ENCODE measurements at places on chromosomes 11 and 22. TPM values are rescaled to one million over a fixed set of nuclear protein-coding genes. Genes with fewer than 3 reads are reported as not detected.

Gene APOA1
- 43.0 TPM for polyA plus RNA-seq

Gene CHRDL2
- 0.97 TPM for polyA plus RNA-seq

Gene PRG2
- 0.16 TPM for polyA plus RNA-seq

Gene HEPHL1
- not detected for polyA plus RNA-seq

Gene HOATZ
- polyA plus RNA-seq: not detected

Gene OR56A4
- not detected for polyA plus RNA-seq

Gene SPTBN2
- 0.38 TPM for polyA plus RNA-seq

Gene PIK3IP1
- 14.0 TPM for polyA plus RNA-seq

Gene OR4A16
- not detected for polyA plus RNA-seq

Gene COPB1
- 41.7 TPM for polyA plus RNA-seq

Gene HPS4
- polyA plus RNA-seq: 7.4 TPM

Gene C11orf87
- polyA plus RNA-seq: 0.02 TPM

Gene F2
- polyA plus RNA-seq: not detected

Gene SLC15A3
- 24.6 TPM for polyA plus RNA-seq

Gene EXPH5
- 0.41 TPM for polyA plus RNA-seq

Gene OR56A1
- polyA plus RNA-seq: not detected

Gene C11orf86
- polyA plus RNA-seq: not detected

Gene CATSPER1
- not detected for polyA plus RNA-seq

Gene CARD16
- 16.3 TPM for polyA plus RNA-seq

Gene OTOG
- polyA plus RNA-seq: not detected

Gene POLR2F
- polyA plus RNA-seq: 159 TPM

Gene PHF21B
- polyA plus RNA-seq: 0.50 TPM

Gene PRR33
- polyA plus RNA-seq: 0.81 TPM

Gene LRRN4CL
- polyA plus RNA-seq: 3.0 TPM

Gene IGLL5
- polyA plus RNA-seq: not detected

Gene FDXACB1
- polyA plus RNA-seq: 1.1 TPM

Gene CALCA
- 0.20 TPM for polyA plus RNA-seq

Gene AMPD3
- 3.5 TPM for polyA plus RNA-seq

Gene TREH
- 1.2 TPM for polyA plus RNA-seq

Gene OR51B4
- polyA plus RNA-seq: not detected

Gene BACE1-AS
- polyA plus RNA-seq: 6.6 TPM

Gene GLB1L2
- 0.61 TPM for polyA plus RNA-seq

Gene FAM83F
- 3.6 TPM for polyA plus RNA-seq

Gene AQP11
- 0.81 TPM for polyA plus RNA-seq

Gene BRSK2
- 2.3 TPM for polyA plus RNA-seq

Gene TESMIN
- polyA plus RNA-seq: 0.38 TPM

Gene RAB3IL1
- 9.7 TPM for polyA plus RNA-seq

Gene APOBEC3B
- 2.6 TPM for polyA plus RNA-seq

Gene DGCR2
- 34.9 TPM for polyA plus RNA-seq

Gene KRTAP5-10
- polyA plus RNA-seq: not detected

Gene RFPL2
- polyA plus RNA-seq: not detected

Gene GPHA2
- polyA plus RNA-seq: not detected

Gene GPR83
- polyA plus RNA-seq: 0.25 TPM

Gene DEFB131B
- polyA plus RNA-seq: not detected

Gene HEPACAM
- 0.43 TPM for polyA plus RNA-seq

Gene SULT4A1
- polyA plus RNA-seq: 0.57 TPM

Gene KLHL35
- polyA plus RNA-seq: 0.66 TPM

Gene SLC22A25
- not detected for polyA plus RNA-seq

Gene CTR9
- polyA plus RNA-seq: 14.1 TPM

Gene MOGAT2
- polyA plus RNA-seq: 0.11 TPM

Gene DEUP1
- not detected for polyA plus RNA-seq

Gene ADM
- polyA plus RNA-seq: 151 TPM

Gene ALDH3B2
- not detected for polyA plus RNA-seq

Gene CCDC81
- 0.29 TPM for polyA plus RNA-seq

Gene MYO7A
- polyA plus RNA-seq: 2.4 TPM

Gene KCNK7
- 0.18 TPM for polyA plus RNA-seq

Gene ANKK1
- 0.14 TPM for polyA plus RNA-seq

Gene OR52H1
- polyA plus RNA-seq: not detected

All from right cardiac atrium (tissue), 5 donors.